ENCODE measurements at places on chromosomes 1 and 21. TPM values are rescaled to one million over a fixed set of nuclear protein-coding genes. Genes with fewer than 3 reads are reported as not detected.

Gene ALPL
- total RNA-seq, result 1.5 TPM

Gene CELA2A
- not detected for total RNA-seq

Gene NEGR1
- 3.1 TPM for total RNA-seq

Gene ACKR1
- not detected for total RNA-seq

Gene IGSF5
- total RNA-seq, result not detected

Gene TSACC
- 0.50 TPM for total RNA-seq

Gene ESPN
- total RNA-seq, result not detected

Gene GJB4
- not detected for total RNA-seq

Gene TAF13
- 59.1 TPM for total RNA-seq

Gene LIN9
- total RNA-seq, result 2.8 TPM

Gene ADGRL2
- 61.4 TPM for total RNA-seq

All from fibroblast of lung (primary cell).